ENCODE measurements at places on chromosomes 7 and 10. TPM values are rescaled to one million over a fixed set of nuclear protein-coding genes. Genes with fewer than 3 reads are reported as not detected.

Gene NKX6-2
- total RNA-seq, result not detected

Gene FAM241B
- not detected for total RNA-seq

Gene PSD
- total RNA-seq, result 114 TPM

Gene SKIDA1
- total RNA-seq, result 1.6 TPM

GRCh38 chr7:55438757-55439525 lies 73.8 kb downstream of the LANCL2 start:
- DNase-seq, result no peak

DNA sequence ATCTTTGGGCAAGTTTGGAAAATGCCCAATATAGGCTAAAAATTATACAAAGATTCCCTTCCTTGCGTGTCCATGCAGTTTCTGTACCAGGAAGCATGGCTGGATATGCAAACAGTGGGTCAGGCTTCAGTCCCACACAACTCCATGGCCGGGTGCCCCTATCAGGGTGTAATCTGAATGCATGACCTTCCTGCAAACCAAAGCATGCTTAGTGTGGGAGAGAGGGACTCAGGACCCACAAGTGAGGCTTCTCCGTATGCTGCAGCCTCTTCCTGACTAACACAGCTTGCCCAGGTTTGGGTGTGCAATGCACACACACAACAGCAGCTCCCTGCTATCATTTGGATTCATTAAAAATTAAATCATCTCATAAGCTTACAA lies 8.5 kb downstream of the AKR1B10 start:
- DNase-seq, result no peak

Data from uterus (tissue), 4 donors.